ENCODE measurements at places on chromosomes 5 and 9.

GRCh38 chr9:75687359-75687953 lies 203.0 kb upstream of the PCSK5 start:
- DNase-seq = no peak

DNA sequence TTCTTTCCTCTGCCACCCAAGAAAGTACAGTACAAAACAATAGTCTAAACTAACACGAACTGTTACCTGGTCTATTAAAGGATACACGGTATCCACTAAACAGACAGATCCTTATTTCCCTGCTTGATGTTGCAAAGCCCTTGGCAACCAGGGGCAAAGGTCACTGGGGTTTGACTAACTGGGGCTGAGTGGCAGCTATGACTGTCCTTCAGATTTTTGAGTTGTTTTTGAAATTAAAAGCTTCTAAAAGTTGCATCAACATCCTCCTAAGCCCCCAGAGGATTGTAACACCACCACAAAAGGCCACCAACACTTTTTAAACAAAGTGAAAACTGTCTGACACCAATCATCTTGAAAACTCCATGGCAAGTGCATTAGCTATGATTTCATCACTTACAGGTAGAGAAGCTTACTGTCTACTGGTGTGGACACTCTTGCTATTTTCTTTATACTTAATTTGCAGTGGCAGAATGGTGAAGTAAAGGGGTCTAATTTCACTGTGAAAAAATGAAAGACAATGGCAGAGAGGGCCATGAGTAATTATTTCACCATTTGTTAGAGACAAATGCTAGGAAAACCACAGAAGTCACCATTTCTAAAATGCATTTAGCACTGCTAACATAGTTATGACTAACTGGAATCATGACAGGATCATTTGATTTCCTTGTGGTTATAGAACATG lies 292.4 kb downstream of the EFNA5 start:
- no peak for DNase-seq

DNA sequence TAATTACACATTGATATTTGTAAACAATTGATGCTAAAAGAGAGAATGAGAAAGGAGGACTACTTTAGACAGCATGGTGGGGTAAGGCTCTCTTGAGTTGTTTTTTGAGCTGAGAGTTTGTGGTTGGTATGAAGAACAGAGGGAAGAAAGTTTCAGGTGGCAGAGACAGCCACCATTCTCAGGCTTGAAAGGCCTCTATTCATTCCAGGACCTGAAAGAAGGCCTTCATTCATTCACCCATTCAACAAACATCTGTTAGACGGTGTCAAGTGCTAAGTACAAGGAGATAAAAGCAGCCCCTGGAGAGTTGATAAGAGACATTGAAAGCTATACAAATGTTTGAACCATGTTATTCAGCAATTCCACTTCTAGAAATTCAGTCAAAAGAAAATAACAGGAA lies 21.7 kb upstream of the ADAM19 start:
- no peak for DNase-seq

DNA sequence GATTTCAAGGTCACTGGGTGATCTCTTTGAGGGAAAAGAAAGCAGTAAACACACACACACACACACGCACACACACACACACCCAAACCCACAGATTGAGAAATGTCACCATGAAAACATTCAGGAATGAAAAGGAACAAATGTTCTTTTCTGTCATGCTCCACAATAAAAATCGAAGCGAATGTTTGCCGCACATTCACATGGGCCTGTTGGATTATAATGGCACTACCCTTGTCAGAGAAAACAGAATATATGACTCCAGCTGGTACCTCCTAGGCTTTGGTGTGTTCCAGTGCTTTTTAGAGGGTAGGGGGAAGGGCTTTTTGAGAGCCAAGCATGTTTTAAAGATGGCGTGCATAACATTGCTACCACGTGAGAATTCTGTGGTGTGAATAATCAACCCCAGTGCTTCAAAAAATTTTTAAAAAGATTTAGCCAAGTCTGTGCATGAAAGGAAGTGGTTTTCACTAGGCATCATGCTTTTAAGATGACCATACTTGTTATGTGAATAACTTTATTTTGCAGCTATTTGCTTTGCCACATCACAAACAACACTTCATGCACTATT lies 120.8 kb upstream of the ZNF608 start:
- no peak for DNase-seq

DNA sequence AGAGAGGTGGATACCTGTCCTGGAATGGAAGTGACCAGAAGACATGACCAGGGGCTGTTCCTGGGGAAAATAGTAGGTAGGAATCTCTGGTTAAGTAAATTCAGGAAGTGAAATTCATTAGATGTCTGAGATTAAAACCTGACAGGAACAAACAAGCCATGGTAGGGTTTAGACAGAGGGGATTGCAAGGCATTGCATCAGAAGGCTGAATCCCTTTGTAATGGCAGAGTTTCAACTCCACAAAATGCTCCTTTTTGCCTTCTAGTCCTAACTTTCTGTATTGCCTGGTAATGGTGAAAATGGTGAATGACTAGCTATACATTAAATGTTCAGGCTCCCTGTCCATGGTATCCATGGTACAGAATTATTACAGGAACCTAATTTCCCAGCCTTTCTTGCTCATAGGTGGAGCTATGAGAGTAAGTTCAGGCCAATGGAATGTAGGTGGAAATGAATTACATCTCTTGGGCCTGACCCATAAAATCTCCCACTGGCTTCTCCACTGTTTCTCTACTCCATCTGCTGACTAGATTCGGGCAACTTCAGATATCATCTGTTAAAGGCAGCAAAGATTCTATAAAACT lies 113.4 kb upstream of the CNTLN start:
- no peak for DNase-seq
